Activated CD8-positive, alpha-beta memory T cell treated with anti-CD3 and anti-CD28 coated beads, Interleukin-2, amount 50 U/mL, for 48 hours (primary cell): ENCODE measurements at places on chromosomes 2 and 18.

GRCh38 chr2:156672556-156673332, 236.6 kb downstream of the GPD2 start:
- no peak for DNase-seq

- DNase-seq = no peak
Measured at GRCh38 chr2:85737481-85737880, 16.3 kb upstream of the ATOH8 start.

DNA sequence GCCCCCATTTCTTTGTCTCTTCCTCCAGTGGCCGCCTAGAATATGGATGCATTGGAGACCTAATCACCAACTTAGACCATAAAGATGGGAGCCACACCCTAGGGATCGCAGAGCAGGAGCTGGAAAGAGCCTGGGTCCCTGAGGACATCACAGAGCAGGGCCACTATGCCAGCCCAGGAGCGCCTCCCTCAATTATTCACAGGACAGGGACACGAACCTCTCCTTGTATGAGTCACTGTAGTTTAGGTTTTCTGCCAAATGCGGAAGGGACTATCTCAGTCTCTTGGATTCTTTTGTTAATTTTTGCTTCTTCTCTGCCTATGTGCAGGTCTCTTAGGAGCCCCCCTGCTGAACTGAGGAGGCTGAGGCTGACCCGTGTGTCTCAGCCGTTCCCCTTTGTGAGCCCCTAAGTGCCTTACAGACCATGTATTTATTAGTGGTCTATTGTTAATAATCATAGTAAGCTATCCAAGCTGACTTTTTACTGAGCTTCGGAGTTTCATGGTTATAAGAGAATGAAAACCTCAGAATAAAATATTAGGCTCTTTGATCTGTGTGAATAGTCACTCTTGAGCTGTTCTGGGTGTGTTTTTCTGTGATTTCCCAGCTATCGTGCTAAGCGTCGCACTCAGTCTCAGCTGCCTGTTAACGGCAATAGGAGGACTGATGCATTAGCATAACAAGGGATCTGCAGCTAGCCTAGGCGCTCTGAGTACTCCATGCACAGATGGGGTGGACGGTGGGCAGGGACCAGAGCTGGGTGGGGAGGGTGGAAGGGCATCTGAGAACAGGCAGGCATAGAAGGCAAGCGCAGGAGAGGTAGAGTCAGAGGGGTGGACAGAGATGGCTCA, 12.7 kb upstream of the PTPN4 start:
- no peak for DNase-seq

DNA sequence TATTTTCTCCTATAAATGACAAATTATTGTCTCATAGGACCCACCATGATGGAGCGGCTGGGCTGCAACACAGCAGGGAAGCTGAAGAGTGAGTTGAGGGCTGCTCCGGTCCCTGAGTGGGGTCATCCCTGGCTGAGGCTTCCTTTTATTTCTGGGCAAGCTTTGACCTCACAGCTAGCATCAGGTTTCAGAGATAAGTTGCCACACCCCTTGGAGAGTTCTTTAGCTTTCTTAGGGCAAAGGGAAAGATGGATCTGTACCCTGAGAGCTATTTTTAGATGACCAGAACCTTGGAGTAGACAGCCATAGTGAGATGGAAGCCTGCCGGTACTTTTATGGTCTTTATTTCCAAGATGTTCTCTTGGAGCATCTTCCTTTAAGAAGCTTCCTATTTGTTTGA, 11.5 kb downstream of the MYL1 start:
- DNase-seq = no peak
